Neural progenitor cell (in vitro differentiated cells): ENCODE measurements at places on chromosomes 2 and 18. TPM values are rescaled to one million over a fixed set of nuclear protein-coding genes. Genes with fewer than 3 reads are reported as not detected.

DNA sequence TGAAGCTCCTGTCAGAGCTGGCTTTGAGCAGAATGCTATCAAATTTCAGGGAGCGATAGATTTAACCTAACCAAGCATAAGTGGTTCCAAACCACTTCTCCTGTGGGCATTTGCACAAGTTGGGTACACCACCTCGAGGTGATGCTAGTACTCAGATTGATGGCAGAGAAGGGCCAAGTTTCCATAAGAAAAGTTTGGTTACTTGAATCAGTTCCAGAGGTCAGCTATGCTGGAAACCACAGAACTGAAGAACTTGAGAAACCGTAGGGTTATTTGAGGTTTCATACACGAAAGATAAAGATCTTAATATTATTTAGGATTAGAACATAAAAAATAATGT is 238.2 kb upstream of the SOX11 start:
- H3K4me1 ChIP-seq = peaks cover 8% of the 10 kb centered on the region
- H3K4me3 ChIP-seq = no peak overlapping the region
- no peak overlapping the region for H3K27ac ChIP-seq

GRCh38 chr2:15750433-15750814 is 158.8 kb downstream of the DDX1 start:
- no peak overlapping the region for H3K4me3 ChIP-seq
- H3K27ac ChIP-seq = no peak overlapping the region

DNA sequence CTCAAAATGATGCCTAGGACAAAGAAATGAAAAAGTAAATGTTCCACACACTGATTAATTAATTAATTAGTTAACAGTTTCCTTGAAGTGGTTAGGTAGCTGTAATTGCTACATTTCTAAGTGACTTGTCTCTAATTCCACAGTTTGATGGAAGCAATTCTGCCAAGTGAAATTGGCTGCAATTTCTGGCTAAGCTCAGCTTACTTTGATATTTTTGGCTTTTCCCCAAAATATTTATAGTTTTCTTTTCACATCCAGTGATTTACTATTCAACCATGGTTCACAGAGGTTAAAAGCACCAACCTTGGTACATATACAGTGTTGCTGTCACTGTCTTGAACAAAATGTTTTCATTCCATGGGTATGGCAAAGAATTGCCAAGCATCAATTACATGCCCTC is 459.5 kb upstream of the CDH20 start:
- no peak overlapping the region for H3K27ac ChIP-seq
- H3K27me3 ChIP-seq = no peaks in the 10 kb centered on the region
- no peaks in the 10 kb centered on the region for H3K36me3 ChIP-seq

DNA sequence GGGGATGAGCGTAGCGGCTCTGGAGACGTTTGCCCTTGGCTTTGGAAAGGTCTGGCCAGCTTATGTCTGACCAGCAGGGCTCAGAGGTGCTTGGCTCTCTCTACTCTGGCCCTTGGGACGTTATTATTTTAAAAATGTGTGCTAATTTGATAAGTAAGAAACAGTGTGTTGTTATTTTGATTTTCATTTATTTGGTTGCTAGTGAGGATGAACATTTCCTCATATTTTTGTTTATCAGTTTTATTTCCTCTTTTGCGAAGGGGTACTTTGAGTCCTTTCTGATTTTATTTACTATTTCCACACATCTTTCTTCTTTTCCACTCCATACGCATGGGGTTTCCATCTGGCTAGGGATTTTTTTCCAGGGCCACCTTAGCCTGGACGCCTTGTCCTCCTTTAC is 11.4 kb downstream of the CXCR4 start:
- DNase-seq = no peak
- H3K27me3 ChIP-seq = no peaks in the 10 kb centered on the region
- no peaks in the 10 kb centered on the region for H3K36me3 ChIP-seq
- no peak overlapping the region for H3K4me3 ChIP-seq
- H3K4me1 ChIP-seq = no peaks in the 10 kb centered on the region

DNA sequence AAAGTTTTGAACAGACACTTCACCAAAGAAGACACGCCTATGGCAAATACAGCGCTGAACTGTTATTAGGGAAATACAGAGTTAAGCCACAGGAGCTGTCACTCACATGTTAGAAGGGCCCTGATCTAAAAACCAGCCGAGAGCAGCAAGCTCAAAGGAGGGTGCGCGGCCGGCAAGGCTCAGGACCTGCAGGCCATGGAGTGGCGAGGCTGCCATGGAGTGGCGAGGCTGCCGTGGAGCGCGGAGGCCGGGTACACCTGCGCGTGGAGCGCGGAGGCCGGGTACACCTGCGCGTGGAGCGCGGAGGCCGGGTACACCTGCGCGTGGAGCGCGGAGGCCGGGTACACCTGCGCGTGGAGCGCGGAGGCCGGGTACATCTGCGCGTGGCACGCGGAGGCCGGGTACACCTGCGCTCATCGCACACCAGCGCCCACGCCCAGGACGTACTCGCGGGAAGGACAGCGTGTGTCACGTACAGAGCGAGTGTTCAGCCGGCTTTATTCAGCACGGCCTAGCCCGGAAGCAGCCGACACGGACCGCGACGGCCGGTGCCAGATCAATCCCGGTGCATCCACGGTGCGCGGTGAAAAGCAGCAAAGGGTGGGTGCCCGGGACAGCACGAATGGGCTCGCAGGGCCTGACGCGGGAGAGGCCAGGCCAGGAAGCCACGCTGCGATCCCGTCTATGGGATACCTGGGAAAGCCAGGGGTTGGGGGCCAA is 68.8 kb downstream of the SLC66A2 start:
- no peaks in the 10 kb centered on the region for H3K27me3 ChIP-seq
- H3K4me1 ChIP-seq = no peaks in the 10 kb centered on the region
- no peak for DNase-seq
- no peaks in the 10 kb centered on the region for H3K36me3 ChIP-seq
- H3K27ac ChIP-seq = no peak overlapping the region

GRCh38 chr2:121018136-121019061 is 266.6 kb downstream of the TFCP2L1 start:
- no peak overlapping the region for H3K27ac ChIP-seq
- H3K4me3 ChIP-seq = no peak overlapping the region
- H3K36me3 ChIP-seq = no peaks in the 10 kb centered on the region
- H3K4me1 ChIP-seq = no peaks in the 10 kb centered on the region
- peaks cover 7% of the 10 kb centered on the region for H3K27me3 ChIP-seq
- DNase-seq = peak; percentile 66

DNA sequence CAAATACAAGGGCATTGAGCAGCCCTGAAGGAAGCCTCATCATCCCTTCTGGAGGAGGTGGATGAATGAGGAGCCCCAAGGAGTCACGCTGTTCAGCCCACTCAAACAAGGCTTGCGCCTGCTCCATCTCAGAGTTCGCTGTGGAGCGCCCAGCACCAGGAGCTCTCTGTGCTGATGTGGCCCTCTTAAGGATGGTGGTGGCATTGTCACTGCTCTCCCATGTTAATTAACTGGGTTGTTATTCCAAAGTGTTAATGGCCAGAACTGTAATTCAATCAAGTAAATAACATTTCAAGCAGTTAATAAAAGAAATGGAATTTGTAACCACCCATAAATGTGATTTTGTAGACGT is 726.0 kb upstream of the RAB6C start:
- no peak overlapping the region for H3K27ac ChIP-seq
- no peaks in the 10 kb centered on the region for H3K27me3 ChIP-seq
- H3K4me3 ChIP-seq = no peak overlapping the region
- no peaks in the 10 kb centered on the region for H3K36me3 ChIP-seq
- peak; percentile 69 for DNase-seq

GRCh38 chr2:8165550-8165949 is 516.3 kb upstream of the ID2 start:
- H3K27ac ChIP-seq = no peak overlapping the region
- no peaks in the 10 kb centered on the region for H3K27me3 ChIP-seq
- no peak overlapping the region for H3K4me3 ChIP-seq
- H3K4me1 ChIP-seq = peaks cover 3% of the 10 kb centered on the region
- no peak for DNase-seq
- H3K36me3 ChIP-seq = no peaks in the 10 kb centered on the region

- no peak overlapping the region for H3K4me3 ChIP-seq
- no peaks in the 10 kb centered on the region for H3K36me3 ChIP-seq
- no peaks in the 10 kb centered on the region for H3K4me1 ChIP-seq
- DNase-seq = no peak
- no peak overlapping the region for H3K27ac ChIP-seq
- H3K27me3 ChIP-seq = no peaks in the 10 kb centered on the region
These were observed 74.6 kb upstream of the OTOS start for GRCh38 chr2:240214790-240215675.

- no peak for DNase-seq
- no peak overlapping the region for H3K27ac ChIP-seq
- no peak overlapping the region for H3K4me3 ChIP-seq
- no peaks in the 10 kb centered on the region for H3K4me1 ChIP-seq
- no peaks in the 10 kb centered on the region for H3K27me3 ChIP-seq
These were observed 102.1 kb downstream of the SH3YL1 start for GRCh38 chr2:161729-162128.

GRCh38 chr18:13620206-13620672 is 106.1 kb downstream of the FAM210A start:
- H3K4me3 ChIP-seq = no peak overlapping the region
- DNase-seq = no peak
- H3K27ac ChIP-seq = no peak overlapping the region

- no peaks in the 10 kb centered on the region for H3K27me3 ChIP-seq
- no peak for DNase-seq
- H3K4me3 ChIP-seq = no peak overlapping the region
- H3K4me1 ChIP-seq = peaks cover 8% of the 10 kb centered on the region
These were observed 25.6 kb downstream of the MAP3K2 start for GRCh38 chr2:127361929-127362885.

DNA sequence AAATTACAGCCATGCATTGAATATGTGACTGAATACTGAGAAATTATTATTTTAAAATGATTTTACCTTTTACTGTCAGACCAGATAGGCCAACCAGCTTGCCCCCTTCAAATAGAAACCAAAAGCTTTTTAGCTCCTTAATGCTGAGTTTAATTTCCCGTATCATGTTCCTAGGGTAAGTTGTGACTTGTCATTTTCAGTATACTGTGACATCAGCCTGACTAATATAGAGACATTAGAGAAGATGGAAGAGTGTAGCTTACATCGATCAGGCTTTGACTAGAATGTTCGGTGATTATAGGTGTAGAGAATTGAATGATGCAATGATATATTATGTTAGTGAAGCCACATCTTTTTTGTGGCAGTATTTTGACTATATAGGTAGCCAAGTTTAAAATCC is 50.6 kb upstream of the ZEB2 start:
- H3K36me3 ChIP-seq = no peaks in the 10 kb centered on the region
- H3K4me3 ChIP-seq = no peak overlapping the region
- H3K27me3 ChIP-seq = no peaks in the 10 kb centered on the region
- no peak overlapping the region for H3K27ac ChIP-seq

DNA sequence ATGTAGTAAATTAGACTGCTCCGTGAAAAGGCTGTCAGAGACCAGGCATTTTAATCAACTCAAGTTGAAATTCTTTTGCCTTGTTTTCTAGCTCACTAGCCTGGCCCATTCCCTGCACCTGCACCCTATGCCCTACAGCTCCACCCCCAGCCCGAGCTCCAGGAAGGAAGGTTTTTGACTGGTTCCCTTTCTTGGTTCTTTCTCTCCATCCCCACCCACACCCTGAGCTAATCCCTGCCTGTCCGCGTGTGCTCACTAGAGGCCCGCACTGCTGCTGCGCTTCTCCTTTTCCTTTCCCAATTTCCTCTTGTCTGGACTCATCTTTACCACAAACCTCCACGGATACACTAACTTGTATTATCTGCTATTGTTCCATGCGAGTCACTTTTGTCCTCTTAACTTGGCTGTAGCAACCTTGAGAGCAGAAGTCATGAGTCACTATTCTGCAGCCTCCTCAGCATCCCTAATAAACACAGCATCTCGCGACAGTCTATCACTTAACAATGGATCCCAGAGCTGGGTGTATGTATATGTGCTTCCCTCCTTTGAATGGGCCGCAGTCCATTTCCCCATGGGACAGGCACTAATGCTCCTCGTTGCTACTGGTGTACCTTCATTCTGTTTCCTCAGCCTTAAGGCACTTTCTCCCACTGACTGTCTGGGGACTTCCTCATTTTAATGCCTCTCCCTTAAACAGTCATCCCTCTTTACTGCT is 36.5 kb downstream of the COLEC12 start:
- no peak overlapping the region for H3K4me3 ChIP-seq
- no peak overlapping the region for H3K27ac ChIP-seq
- peak; percentile 39 for DNase-seq
- peaks cover 8% of the 10 kb centered on the region for H3K4me1 ChIP-seq

GRCh38 chr2:240920783-240921231 is 14.7 kb downstream of the CROCC2 start:
- H3K4me3 ChIP-seq = no peak overlapping the region
- no peak for DNase-seq
- H3K4me1 ChIP-seq = peaks cover 8% of the 10 kb centered on the region
- no peak overlapping the region for H3K27ac ChIP-seq
- peaks cover 13% of the 10 kb centered on the region for H3K27me3 ChIP-seq
- H3K36me3 ChIP-seq = no peaks in the 10 kb centered on the region

GRCh38 chr2:10497797-10498251 is 49.7 kb upstream of the ODC1 start:
- no peaks in the 10 kb centered on the region for H3K27me3 ChIP-seq
- H3K36me3 ChIP-seq = no peaks in the 10 kb centered on the region
- no peak overlapping the region for H3K4me3 ChIP-seq
- no peak for DNase-seq

DNA sequence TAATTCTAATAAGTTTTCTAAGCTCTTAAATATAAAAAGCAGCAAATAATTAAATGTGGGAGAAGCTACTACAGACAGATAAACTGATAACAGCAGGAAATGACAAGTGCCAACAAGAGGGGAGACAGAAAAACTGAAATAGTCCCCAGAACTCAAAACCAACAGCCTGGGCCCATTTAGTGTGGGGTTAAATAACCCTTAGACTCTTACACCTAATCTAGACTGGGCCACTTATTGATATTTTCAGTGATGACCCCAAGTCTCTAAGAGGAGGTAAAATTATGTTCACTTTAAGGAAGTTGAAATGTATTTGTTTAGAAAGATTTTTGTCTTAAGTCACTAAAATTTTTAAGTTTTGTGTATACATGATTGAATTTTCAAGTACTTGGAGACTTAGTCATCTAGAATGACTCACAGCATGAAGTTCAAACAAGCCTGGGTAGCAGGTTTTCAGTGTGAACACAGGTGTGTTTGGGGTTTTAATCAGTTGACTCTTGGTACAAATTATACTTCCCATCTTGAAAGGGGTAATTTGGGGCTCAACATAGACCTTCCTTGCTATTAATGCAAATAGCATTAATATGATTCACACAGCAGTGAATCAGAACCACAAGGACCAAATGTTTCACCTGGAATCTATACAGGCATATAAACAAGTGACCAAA is 54.9 kb upstream of the MYO3B start:
- H3K4me3 ChIP-seq = no peak overlapping the region
- no peak overlapping the region for H3K27ac ChIP-seq
- H3K4me1 ChIP-seq = no peaks in the 10 kb centered on the region
- no peak for DNase-seq

Gene SLC4A5
- 1.7 and 2.0 TPM in 2 replicates for total RNA-seq

Gene SLC25A52
- not detected in 2 replicates for total RNA-seq

Gene FOXI3
- total RNA-seq = 0.51 and 0.90 TPM in 2 replicates

Gene MAL
- not detected in 2 replicates for total RNA-seq

Gene C1QL2
- not detected in 2 replicates for total RNA-seq

Gene CNDP2
- total RNA-seq = 56.1 and 69.7 TPM in 2 replicates

Gene CSRNP3
- 14.7 and 16.9 TPM in 2 replicates for total RNA-seq

Gene FTCDNL1
- 0.31 and 2.7 TPM in 2 replicates for total RNA-seq

Gene PROKR1
- total RNA-seq = 1.8 and 2.1 TPM in 2 replicates
